Stimulated activated CD4-positive, alpha-beta T cell treated with anti-CD3 and anti-CD28 coated beads, Interleukin-4, amount 100 ng/mL, for 1 hour (primary cell): ENCODE measurements at places on chromosomes 12 and 14.

GRCh38 chr12:54394281-54394719 lies 9.8 kb upstream of the ZNF385A start:
- DNase-seq: no peak

GRCh38 chr12:67671419-67671818 lies 22.9 kb downstream of the DYRK2 start:
- DNase-seq: no peak

GRCh38 chr14:37417151-37417550 lies 177.9 kb downstream of the FOXA1 start:
- no peak for DNase-seq

GRCh38 chr12:18206198-18206597 lies 55.1 kb upstream of the PIK3C2G start:
- DNase-seq: no peak

DNA sequence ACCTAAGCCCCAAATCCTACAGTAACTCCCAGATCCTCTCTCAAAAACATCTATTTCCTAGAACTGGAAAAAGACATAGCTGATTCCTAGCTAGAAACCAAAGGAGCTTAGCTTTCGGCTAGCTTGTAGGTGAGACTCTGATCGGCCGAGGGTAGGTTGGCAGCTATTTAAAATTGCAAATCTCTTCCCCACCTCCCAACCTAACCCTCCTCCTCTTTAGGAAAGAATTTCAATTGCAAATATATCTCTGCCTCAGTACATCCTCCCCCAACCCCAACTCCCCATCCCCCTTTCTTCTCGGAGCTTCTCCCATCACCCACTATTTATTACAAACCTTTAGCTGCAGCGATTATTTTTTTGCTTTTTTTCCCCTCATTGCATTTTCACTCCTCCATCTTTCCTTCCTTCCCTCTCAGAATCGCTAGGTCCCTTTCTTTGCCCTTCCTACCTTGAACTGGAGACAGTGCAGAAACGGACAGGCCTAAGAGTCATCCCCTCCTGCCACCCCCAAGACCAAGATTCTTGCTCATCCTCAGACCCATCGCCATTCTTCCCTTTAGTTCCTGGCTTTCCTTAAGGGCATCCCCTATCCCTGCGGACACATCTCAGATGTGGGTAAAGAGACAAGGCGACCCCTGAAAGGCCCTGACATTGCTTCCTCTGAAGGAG lies 13.4 kb downstream of the ZFHX2 start:
- no peak for DNase-seq

GRCh38 chr12:22658214-22658613 lies 33.2 kb downstream of the ETNK1 start:
- no peak for DNase-seq

GRCh38 chr12:27967551-27968054 lies 4.9 kb downstream of the PTHLH start:
- no peak for DNase-seq

GRCh38 chr14:72892879-72893635 lies 844 bp downstream of the DPF3 start:
- DNase-seq: peak; percentile 32

GRCh38 chr12:66596199-66596598 lies 82.7 kb downstream of the GRIP1 start:
- DNase-seq: no peak

- no peak for DNase-seq
Observed at GRCh38 chr12:43214166-43214565, 337.8 kb downstream of the ADAMTS20 start.

DNA sequence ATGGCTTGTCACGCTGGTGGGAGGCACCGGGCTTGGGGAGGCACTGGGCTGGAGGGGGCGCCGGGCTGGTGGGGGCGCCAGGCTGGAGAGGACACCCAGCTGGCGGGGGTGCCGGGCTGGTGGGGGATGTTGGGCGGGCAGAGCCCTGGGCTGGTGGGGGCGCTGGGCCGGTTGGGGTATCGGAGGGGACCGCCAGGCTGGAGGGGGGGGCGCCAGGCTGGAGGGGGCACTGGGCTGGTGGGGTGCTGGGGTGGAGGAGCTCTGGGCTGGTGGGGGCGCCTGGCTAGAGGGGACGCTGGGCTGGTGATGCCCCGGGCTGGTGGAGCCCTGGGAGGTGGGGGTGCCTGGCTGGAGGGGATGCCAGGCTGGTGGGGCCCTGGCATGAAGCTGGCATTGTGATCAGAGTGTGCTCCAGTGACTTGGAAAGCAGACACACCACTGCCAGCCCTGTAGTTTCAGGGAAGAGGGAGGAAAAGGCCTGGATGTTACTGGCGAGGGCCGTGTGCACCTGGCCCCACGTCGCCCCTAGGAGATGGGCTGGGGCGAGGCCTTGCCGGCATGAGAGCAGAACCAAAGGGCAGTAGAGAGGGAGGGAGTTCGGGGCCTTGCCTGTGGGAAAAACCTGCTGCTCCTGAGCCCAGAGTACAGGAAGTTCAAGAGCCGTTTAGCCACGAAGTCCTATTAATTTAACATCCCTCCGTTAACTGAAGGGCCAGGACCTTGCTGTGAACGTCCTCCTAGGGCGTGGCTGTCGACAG lies 13.1 kb downstream of the TEDC1 start:
- no peak for DNase-seq

- no peak for DNase-seq
Observed at GRCh38 chr14:36212987-36213386, 36.5 kb upstream of the PTCSC3 start.

DNA sequence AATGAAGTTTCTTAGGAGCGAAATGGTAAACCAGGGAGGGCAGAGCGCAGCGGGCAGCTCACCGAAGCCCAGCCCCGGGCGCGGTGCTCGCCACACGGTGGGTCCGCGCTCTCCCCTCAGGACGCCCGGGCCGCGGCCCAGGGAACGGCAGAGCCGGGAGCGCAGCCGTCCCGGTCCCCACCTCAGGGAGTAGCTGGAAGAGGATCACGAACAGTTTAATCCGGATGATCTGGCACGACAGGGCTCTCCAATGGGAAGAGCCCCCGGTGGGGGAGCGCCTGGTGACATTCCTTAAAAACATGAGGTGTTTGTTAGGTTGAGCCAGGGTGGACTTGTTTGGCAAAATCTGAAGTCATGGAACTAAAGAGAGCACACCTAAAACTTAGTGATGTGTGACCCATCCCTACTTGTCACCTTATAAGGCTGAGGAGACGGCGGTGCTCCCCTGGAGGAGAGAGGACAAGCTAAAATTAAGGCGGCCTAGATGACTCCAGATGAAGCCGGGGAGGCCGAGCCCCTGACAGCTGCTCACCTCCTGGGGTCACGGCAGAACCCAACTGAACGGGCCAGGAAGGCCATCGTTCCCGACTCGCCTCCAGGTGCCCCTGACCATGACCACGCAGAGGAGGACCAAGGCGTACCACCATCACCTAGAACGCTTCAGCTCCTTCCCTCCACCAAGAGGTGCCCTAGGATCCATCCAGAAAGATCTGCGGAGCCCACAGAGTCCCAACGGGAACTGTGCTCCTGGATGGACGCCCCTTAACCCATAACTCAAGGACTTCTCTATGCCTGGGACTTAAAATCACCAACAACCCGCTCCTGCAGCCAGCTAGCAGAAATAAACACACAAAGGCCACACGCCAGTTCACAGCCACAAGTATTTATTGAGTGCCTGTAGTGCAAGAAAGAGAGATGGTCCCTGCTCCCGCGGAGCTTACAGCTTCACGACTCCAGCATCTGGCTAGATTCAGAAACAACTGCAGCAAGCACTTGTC lies 866 bp upstream of the PITPNM2 start:
- DNase-seq: no peak

DNA sequence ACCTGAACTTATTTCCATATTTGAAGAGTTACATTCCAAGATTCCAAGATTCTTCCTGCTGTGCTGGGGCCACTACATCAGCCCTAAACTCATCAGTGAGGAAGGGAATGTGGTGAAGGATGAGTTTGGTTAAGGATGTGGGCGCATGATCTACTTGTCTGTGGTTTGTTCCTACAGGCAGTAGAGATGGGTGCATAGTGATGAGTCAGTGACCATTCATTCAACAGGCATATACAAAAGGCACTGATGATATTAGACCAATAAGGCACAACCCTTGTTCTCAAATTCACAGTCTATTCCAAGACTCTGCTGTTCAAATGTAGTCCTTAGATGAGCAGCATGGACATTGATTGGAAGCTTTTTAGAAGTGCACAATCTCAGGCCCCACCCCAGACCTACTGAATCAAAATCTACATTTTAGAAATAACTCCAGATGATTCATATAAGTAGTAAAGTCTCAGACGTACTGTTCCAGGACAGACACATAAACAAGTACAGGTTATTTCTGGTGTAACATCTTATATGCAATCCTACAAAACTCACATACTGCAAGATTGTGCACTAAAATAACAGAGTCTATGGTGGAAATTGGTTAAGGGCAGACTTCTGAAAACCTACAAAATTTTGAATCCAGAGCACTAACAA lies 47.7 kb upstream of the MAP3K9 start:
- no peak for DNase-seq

DNA sequence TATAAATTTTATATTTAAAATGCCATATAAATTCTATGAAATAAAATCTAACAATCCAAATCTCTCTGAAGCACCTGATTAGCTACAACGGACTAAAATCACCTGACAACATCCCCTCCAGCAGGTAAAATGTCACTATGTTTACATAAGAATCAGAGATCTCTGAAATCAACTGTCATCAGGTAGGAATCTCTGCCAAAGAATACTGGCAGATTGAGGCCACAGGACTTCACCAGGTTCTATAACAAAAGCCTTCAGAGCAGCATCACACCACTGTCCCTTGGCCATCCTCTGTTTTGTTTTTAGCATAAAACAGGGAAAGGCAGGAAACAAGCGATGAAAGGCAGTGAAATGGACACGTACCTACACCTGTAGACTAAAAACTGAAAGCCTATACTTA lies 22.1 kb downstream of the FGD6 start:
- DNase-seq: no peak
